Stimulated activated CD4-positive, alpha-beta T cell treated with anti-CD3 and anti-CD28 coated beads, Interleukin-2, amount 100 ng/mL, for 48 hours (primary cell): ENCODE measurements at places on chromosomes 12 and 14.

GRCh38 chr14:104344818-104345620 lies 206.6 kb downstream of the KIF26A start:
- DNase-seq: no peak

GRCh38 chr14:33959692-33960151 lies 8.8 kb upstream of the EGLN3 start:
- DNase-seq: no peak

GRCh38 chr12:21828779-21829178 lies 54.3 kb upstream of the KCNJ8 start:
- DNase-seq: no peak

DNA sequence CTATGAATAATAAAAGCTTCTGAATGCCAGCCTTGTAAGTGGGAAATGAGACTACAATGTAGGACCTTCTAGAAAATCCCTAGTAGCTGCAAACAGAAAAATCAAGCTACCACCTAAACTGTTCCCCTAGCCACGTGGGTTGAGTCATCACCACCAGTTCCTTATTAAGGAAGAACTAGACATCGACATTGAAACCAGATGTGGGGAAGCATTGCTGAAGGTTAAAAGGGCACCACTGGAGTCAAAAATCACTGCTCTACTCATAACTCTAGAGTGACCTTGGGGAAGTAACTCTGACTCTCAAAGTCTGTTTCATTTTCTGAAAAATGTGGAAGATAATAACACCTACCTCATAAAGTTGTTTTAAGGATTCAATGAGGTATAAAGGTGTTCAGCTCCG lies 9.4 kb upstream of the CNIH1 start:
- DNase-seq: no peak

- DNase-seq: no peak
Observed at GRCh38 chr14:58703161-58703506, 65.4 kb downstream of the DACT1 start.

- DNase-seq: no peak
Observed at GRCh38 chr14:88895116-88895515, 70.7 kb downstream of the TTC8 start.

GRCh38 chr12:11717519-11717961 lies 68.1 kb downstream of the ETV6 start:
- no peak for DNase-seq

- no peak for DNase-seq
Observed at GRCh38 chr14:48792376-48793024, 793.7 kb downstream of the RPS29 start.

DNA sequence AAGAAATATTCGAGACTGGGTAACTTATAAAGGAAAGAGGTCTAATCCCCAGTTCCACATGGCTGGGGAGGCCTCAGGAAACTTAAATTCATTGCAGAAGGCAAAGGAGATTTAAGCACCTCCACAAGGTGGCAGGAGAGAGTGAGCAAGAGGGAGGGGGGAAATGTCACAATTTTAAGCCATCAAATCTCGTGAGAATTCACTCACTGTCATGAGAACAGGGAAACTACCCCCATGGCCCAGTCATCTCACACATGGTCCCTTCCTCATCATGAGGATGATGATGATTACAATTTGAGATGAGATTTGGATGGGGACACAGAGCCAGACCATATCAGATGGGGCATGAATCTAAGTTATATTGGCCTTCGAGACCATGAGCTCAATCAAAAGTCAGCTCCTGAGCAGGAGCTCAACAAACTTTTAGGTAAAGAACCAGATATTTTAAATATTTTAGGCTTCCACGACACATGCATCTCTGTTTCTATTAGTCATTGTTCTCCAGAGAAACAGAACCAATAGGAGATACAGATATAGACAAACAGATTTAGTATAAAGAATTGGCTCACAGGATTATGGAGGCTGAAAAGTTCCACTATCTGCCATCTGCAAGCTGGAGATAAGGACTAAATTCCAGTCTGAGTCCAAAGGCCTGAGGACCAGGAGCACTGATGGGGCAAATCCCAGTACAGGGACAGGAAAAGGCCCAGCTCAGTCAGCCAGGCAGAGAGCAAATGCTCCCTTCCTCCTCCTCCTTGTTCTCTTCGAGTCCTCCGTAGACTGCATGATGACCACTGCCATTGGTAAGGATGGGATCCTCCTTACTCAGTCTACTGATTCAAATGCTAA lies 24.9 kb downstream of the DGLUCY start:
- peak; percentile 54 for DNase-seq

GRCh38 chr14:82182646-82183045 lies 649.0 kb upstream of the SEL1L start:
- no peak for DNase-seq

DNA sequence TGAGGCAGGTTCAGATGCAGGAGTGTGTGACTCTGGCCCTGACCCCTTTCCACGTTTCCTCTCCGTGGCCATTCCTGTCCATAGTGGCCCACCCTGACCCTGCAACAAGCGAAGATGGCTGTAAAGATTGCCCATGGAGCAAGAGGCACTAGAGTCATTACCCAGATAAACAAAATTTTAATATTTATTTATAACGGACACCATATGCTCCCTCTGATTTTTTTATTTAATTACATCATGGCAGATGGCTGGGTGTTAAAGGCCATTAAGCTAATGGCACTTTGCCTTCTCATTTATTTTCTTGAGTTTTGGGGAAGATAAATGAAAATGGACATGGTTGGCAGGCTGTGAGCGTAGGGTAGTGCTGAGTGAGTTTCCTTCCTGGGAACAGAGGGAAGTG lies 58.7 kb downstream of the WSCD2 start:
- no peak for DNase-seq

DNA sequence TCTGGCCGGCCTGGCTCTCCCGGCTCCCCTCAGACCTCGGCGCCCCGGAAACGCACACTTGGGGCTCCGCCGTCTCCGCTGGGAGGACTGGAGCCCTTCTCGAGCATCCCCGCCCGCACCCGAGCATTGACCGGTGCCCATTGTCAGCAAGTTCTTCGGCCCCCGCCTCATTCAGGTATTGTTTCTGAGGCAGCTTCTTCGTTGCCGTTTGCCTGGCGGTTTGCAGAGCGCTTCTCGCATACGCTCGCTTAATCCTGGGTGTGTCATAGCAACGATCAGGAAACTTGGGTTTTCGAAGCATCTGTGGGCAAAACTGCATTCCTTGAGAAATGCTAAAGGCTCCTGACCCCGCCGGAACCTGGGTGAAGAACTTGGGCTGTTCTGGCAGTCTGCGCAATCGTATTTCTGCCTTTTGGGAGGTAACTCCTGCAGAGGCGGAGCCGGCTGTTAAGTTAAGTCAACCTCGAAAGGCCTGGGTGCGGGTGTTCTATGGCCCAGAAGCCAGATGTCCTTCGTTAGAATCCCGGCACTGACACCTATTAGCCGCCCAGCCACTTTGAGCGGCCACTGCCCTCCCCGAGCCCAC lies 518 bp downstream of the GSKIP start:
- DNase-seq: peak; percentile 20

DNA sequence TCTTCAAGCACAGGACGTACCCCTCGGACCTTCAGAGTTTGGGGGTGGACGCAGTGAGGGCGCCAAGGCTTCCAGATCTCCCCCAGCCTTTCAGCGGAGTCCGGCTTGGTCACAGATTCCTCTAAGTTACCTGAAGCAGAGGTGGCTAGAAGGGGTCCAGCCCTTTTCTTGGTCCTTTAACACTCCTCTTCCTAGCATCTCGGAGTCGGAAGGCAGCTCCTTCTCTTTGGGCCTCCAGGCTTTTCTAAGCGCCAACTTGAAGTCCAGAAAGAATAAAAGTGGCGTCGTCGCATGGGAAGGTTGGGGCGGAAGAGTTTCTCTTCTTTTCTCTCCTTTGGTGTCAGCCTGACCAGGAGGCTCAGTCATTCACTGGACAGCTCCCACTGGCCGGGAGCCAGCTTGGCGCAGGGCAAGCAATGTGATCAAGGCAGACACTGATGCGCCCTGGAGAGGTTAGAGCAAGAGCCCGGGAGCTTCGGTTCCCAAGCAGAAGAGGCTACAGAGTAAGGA lies 9.6 kb downstream of the OR6S1 start:
- DNase-seq: no peak

- no peak for DNase-seq
Observed at GRCh38 chr12:56716933-56717880, 7.9 kb downstream of the NACA start.

DNA sequence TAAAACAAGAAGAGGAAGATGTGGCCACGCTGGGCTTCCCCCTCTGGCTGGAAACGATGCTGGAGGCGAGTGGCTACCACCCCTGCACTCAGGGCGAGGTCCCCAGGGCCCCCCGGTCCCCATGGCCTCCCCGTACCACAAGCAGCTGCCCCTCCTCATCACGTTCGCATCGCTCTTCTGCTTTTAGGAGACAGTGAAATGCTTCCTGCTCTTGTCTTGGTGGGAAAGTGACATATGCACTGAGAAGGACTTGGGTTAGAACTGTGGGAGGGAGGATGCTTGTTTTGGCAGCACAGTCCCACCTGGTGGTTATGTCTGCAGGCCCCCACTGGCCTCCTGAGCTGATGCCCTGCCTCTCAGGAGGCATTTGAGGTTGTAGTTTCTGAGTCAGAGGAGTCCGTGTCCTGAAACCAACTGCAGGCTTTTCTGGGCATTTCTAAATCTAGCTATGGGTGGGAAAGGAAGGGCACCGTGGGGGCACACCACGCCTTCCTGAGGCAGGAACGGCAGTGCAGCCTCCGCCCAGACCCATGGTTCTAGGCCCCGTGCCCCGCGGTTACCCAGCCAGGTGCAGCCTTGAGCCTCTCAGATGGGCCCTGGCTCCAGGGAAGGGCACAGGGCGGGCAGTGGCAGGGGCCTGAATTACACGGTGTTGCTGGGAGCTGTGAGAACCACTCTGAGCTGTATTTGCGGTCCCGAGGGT lies 139.3 kb downstream of the ADGRD1 start:
- no peak for DNase-seq

DNA sequence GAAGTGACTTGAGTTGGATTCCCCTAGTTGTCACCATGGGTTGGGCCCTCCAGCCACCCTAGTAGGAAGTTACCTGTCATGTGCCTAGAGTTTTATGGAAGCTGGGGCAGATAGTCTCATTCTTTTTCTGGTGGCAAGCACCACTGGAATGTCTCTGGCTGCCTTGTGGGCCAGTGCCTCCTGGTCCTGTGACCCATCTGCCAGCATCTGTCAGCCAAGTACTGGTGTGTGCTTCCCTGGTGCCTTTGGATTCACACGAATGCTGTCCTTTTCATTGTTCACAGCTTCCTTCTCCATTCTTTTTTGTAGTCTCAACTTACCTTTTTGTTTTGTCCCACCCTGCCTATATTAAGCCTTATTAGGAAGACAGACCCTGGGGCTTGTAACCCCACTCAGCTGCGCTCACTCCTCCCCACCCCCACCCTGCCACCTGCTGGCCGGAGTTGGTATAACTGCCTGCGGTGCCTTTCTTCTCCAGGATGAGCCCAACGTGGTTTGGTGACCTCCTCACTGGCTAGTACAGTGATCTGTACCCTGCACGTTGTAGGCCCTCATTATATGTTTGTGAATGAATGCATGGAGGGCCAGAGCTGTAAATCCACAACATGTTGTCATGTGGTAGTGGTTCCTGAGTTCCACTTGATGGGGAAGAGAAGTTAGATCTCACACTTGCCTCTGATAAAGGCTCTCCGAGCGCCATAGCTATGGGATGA lies 125.7 kb downstream of the TSPAN9 start:
- DNase-seq: peak; percentile 71

- no peak for DNase-seq
Observed at GRCh38 chr14:104781271-104782077, 14.1 kb downstream of the AKT1 start.

GRCh38 chr12:79933532-79934264 lies 1.2 kb downstream of the PPP1R12A start:
- no peak for DNase-seq

DNA sequence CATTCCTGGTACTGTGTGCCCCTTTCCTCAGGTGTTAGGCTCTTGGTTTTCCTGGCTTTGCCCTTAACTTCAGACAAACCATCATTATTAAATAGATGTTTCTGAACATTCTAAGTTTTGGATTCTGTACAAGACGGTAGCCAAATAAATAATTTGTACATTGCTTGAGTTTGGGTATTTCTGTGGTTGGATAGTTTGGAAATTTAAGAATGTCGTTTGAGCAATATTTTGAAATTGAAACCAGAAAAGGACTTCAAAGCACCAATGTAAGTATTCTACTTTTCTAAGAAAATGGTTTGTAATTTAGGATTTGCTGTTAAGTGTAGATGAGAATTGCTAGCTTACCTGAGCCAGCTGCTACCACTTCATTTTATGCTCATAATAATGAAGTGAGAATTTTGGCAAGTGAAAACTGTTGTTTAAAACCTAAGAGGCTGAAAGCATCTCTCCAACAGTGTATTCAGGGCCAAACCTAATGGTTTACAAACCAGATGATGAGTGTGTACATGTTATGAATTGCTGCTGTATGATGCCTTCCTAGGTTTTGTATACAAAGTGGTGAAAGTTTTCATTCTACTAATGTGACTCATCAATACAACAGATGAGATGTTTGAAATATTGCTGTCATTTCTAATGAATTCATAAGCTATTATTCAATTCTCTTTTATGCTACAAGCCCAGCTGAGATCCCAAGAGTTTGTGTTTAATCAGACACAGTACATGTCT lies 181.5 kb upstream of the PRKD1 start:
- DNase-seq: no peak

GRCh38 chr12:11830307-11830801 lies 180.9 kb downstream of the ETV6 start:
- no peak for DNase-seq

GRCh38 chr14:62957562-62957961 lies 87.7 kb downstream of the KCNH5 start:
- DNase-seq: no peak

- DNase-seq: no peak
Observed at GRCh38 chr14:87575378-87575777, 417.6 kb downstream of the GALC start.

DNA sequence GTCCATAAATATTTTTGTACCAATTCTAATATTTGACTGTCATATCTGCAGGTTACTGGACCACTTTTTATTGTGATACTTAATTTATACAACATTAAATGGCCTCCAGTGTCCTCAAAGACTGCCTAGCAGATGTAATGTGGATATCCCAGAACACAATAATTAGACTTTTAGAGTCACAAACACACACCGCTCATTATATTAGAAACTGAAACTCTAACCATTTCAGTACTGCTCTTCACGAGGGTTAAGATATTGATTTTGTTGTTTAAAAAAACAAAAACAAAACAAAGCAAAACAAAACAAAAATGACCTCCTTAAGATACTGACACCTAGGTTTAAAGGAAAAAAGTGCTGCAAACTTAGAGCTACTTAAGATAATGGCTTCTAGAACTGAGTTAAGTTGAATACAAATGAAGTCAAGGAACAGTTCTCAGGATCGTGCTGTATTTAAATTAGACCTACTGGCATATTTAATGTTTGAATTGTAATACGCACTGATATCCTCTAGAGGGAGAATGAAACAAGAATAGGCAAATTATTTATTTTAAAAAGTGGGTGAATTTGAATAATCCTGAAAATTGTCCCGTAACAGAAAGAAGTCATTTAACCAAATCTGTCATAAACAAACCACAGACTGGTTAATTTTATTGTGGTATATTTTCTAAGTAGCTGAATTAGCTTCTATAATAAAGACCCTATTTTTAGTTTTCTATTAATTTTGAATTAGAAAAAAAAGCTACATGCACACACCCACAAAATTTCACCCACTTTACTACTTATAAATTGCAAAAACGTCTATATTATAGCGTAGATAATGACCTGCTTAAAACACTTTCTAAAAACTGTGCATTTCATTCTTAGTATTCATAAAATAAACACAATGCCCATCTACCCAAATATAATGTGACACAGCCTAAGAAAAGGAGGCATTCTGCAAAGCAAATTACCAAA lies 395.2 kb upstream of the DCN start:
- no peak for DNase-seq

- peak; percentile 56 for DNase-seq
Observed at GRCh38 chr14:64823305-64823861, 56.3 kb downstream of the SPTB start.

GRCh38 chr14:20305265-20306078 lies at the start of gene TTC5:
TTC5 (minus strand) TSS chr14:20305951; CDS start chr14:20305937, 14 bp downstream.
- DNase-seq: peak; percentile 87
